HCT116 (cell line): ENCODE measurements at places on chromosomes 6 and 20. TPM values are rescaled to one million over a fixed set of nuclear protein-coding genes. Genes with fewer than 3 reads are reported as not detected.

DNA sequence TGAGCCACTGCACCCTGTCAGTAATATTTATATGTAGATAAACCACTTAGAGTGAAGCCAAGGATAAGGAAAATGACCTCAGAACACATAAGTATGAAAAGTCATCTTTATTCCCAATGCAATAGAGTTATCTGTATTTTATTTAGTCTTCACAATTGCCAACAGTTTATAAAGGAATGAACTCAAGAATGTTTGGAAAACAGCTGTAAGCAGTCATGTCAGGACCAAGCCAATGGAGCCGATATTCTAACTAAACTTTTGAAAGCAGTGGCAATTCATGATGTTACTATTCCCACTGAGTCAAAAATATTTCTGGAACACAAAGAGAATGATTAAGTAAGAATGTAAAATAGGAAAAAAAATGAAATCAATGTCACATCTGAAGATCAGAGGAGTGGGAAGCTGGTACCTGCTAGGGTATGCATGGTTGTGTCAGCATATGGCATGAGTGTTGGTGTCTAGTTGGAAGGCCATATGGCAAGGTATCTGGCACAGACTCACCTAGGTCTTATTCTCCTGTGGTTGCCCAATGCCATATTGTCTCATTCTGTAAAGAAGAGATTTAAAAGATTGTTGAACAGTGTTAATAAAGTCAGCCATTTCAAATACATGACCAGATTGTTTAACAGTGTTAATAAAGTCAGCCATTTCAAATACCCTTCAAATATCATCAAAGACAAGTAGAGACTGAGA, 118.2 kb downstream of the ADAT2 start:
- DNase-seq, result no peak

The MEP1A gene
- not detected for total RNA-seq

- DNase-seq, result peak; percentile 45
Observed at GRCh38 chr20:57622579-57623381, 2.6 kb upstream of the ZBP1 start.

DNA sequence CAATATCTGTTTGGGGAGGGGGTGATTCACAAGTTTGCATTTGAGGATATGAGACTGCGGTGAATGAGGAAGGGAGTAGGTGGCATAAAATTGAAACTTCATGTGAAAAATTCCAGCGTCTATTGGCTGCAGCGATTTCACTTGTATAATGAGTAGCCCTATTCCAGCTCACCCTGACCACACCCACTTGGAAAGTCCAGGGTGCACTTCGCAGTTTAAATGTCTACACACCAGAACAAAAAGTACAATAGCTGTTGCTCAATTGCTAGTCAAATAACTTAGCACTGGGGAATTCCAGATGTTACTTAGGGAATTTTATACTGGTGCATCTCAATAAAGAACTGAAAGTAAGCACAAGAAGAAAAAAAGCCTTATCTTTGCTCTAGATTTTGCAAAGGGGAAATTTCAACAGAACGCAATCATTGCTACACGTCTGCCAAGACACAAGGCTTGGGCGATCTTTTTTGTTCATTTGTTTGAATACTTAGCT, 6.3 kb downstream of the TNFAIP3 start:
- DNase-seq, result no peak

The ZSCAN23 gene
- total RNA-seq, result not detected

- DNase-seq, result no peak
Observed at GRCh38 chr20:50520222-50520880, 10.2 kb downstream of the PTPN1 start.

DNA sequence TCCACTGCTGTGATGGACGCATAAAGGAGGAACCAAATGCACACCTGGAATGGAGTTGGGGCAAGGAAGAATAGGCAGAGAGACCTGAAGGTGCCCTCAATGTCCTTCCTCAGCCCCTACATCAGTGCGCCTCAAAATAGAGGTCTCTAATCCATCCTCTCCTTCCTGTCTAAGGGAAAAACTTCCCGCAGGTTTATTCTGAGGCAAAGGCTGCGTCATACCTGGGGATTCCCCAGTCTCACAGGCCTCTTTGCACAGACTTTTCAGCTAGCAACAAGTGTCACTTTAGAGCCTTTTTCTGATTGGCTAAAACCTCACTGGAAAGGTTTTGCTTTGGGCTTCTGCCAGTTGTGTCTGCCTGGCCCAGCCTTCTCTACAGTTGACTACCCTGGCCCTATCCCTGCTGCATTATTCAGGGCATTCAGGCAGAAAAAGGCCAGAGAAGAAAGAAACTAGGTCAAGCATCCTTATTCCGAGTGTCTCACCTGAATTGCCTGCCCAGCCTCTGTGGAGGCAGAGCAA, 1.8 kb upstream of the HLA-DQB1 start:
- peak; percentile 41 for DNase-seq

DNA sequence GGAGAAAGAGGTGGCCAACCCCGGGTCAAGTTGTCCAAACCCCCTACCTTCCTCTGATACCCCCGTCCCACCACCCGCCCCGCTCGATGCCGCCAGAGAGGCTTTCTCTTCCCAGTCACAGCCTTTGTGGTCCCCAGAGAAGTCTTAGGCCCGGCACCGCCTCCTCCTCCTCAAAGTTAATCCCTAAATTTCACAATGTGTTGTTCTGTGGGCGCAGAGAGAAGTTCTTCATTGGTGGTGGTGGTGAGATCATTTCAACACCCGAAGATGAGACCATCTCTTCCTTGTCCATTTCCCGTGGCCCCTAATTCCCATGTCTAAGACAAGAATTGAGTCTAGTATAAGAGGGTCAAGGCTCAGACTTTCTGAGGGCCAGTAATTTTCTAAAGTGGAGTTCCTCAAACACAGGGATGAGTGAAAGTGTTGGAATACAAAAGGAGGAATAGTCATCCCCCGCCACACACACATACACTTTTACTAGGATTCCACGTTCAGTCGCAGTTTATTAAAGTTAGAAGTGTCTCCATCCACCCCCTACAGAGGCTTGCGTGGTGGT, 10.4 kb downstream of the TRIM31 start:
- DNase-seq, result no peak

- no peak for DNase-seq
Observed at GRCh38 chr6:3918469-3918868, 69.3 kb downstream of the FAM50B start.

The MYLK4 gene
- 0.27 TPM for total RNA-seq

The SFT2D1 gene
- total RNA-seq, result 65.6 TPM

- DNase-seq, result peak; percentile 4
Observed at GRCh38 chr20:38304845-38305447, 990 bp downstream of the BPI start.

- DNase-seq, result no peak
Observed at GRCh38 chr6:44311767-44312166, 1.4 kb downstream of the AARS2 start.

- DNase-seq, result no peak
Observed at GRCh38 chr6:158847786-158848185, 28.6 kb upstream of the EZR start.

DNA sequence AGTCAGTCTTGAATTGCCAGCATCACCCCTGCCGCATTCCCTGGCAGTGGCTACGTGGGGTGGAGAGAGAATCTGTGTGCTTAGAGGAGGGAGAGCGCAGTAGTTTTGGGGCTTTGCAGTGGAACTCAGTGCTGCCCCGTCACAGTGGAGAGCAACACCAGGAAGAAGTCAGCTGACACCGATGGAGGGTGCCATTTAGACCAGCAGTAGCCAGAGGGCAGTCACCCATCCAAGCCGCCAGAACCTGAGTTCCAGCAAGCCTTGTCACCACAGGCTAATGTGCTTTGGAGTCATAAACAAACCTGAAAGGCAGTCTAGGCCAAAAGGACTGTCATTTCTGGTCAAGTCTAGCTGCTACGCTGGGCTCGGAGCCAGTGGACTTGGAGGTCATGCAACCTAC, 22.0 kb upstream of the PERP start:
- no peak for DNase-seq

GRCh38 chr20:20289331-20289730, 78.6 kb upstream of the INSM1 start:
- no peak for DNase-seq

DNA sequence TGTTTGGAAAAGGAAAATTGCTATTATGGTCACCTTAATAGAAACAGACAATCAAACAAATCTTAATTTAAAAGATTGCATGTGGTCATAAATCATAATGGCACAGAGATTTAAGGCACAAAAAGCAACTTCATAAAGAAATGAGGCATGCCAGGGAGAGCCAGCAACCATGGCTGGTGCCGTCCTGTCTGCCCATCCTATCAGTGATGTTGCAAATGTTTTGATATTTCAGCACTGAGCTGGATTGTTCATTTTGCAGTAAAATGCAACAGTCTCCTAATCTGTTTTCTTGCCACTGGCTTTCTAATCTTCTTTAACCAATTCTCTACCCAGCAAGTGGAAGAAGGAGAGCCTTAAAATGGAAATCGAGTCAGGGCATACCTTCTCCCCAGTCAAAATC, 249.8 kb downstream of the SAMD5 start:
- no peak for DNase-seq

GRCh38 chr20:53606364-53606985, 12.8 kb upstream of the ZNF217 start:
- no peak for DNase-seq

GRCh38 chr20:10970109-10970508, 296.3 kb upstream of the JAG1 start:
- DNase-seq, result no peak

DNA sequence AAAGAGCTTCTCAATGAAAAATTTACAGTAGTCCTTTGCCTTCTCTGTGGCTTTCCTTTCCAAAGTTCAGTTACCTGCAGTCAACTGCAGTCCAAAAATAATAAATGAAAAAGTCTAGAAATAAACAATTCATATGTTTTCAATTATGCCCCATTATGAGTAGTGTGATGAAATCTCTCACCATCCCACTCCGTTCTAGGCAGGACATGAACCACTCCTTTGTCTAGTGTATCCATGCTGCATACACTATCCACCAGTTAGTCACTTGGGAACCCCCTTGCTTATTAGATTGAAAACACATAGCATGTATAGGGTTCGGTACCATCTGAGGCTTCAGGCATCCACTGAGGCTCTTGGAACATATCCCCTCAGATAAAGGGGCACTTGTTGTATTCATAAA, 80.6 kb upstream of the EYA4 start:
- DNase-seq, result no peak

DNA sequence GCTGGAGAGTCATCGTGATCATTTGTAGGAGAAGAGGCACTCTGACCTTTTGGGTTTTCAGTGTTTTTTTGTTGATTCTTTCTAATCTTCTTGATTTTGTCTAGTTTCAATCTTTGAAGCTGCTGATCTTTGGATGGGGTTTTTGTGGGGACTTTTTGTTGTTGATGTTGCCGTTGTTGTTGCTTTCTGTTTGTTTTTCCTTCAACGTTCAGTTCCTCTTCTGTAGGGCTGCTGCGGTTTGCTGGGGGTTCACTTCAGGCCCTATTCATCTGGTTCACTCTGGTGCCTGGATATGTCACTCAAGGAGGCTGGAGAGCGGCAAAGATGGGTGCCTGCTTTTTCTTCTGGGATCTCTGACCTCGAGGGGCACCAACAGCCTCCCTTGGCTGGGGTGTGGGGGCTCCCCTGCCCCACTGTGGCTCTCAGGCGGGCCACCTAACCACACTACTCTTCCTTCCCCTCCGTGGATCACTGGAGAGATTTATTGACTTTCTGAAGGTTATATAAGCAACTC, 21.5 kb upstream of the TMEM244 start:
- DNase-seq, result no peak

The NNAT gene
- total RNA-seq, result not detected

The HLA-DRA gene
- total RNA-seq, result 4.7 TPM

- DNase-seq, result no peak
Observed at GRCh38 chr6:42293386-42293977, 75.8 kb upstream of the MRPS10 start.
